ENCODE measurements at places on chromosomes 5 and 9.

- no peak for DNase-seq
Observed at GRCh38 chr5:142797420-142797819, 27.2 kb downstream of the ARHGAP26 start.

DNA sequence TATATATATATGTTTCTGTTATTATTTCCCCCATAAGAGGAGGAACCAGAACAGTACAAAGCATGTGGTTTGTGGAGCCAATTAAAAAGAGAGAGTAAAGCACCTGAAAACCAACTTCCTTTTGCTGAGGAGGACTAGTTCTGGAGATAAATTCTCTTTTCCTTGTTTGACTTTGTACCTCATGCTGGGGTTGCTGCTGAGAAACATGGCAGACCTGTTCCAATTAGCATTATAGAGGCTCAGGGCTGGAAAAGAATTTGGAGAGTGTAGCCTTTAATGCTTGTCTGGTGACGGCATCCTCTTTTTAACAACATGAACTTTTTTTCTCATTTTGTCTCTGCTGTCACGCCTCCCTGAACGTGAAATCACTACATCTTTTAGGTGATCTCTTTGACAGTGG is 32.8 kb upstream of the NMUR2 start:
- no peak for DNase-seq

DNA sequence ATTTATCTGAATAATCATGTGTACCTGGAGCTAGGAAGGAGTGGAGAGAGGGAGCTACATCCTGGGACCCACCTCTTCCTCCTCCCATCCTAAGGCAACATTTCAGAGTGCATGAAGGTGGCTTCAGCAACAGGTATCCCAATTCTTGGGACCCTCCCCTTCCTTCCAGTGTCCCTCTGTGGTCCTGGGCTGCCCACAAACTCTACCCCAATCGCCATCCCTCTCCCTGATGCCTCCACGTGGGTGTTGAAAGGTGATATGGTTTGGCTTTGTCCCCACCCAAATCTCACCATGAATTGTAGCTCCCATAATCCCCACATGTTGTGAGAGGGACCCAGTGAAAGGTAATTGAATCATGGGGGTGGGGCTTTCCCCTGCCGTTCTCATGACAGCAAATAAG is 121.4 kb downstream of the MED10 start:
- DNase-seq = no peak

DNA sequence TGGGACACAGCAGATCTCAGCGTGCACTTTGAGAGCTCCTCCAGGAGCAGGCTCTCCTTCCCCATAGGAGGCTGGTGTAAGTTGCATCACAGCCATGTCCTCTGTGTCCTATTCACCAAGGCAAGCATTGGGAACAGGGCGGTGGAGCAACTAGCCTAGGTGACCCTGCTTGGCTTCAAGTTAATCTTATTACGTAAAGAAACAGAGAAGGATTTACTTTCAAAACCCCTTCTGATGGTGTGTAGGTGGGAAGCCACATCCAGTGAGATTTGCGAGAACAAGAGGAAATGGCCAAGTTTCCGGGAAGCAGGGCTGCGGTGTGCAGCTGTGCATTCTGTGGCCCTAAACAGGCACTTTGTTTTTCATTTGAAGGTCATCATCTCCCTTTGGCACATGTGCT is 80.2 kb downstream of the TRIO start:
- no peak for DNase-seq

DNA sequence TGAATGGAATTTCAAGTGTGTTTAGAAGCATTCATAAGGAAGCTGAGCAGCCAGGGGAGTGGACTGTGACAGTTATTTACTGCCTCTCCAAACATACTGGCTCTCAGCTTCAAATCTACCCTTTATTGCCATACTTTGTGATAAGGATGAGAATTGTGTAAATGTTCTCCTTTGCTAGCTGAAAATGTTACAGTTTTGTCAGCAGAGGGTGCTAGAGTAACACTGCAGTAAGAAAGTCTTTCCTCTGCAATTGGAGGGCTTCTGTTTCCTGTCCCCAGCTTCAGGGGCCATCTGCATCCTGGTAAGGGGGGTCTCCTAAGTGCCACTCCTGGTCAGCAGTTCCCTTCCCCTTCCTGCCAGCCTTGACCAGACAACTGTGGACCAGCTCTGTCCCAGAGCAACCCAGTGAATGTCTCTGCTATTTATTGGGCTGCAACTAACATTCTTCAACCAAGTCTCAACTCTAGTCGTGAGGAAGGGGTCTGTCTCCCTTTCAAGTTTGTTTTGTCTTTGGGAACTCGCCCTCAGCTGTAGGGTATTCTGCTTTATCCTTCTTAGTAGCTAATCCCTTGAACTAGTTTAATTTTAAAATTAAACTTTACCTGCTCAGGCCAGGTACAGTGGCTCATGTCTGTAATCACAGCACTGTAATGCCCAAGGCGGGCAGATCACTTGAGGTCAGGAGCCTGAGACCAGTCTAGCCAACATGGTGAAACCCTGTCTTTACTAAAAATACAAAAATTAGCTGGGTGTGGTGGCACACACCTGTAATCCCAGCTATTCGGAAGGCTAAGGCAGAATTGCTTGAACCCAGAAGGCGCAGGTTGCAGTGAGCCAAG is 45.3 kb downstream of the RAPGEF6 start:
- no peak for DNase-seq

GRCh38 chr5:77224672-77225355 is 14.3 kb downstream of the PDE8B start:
- DNase-seq = no peak

DNA sequence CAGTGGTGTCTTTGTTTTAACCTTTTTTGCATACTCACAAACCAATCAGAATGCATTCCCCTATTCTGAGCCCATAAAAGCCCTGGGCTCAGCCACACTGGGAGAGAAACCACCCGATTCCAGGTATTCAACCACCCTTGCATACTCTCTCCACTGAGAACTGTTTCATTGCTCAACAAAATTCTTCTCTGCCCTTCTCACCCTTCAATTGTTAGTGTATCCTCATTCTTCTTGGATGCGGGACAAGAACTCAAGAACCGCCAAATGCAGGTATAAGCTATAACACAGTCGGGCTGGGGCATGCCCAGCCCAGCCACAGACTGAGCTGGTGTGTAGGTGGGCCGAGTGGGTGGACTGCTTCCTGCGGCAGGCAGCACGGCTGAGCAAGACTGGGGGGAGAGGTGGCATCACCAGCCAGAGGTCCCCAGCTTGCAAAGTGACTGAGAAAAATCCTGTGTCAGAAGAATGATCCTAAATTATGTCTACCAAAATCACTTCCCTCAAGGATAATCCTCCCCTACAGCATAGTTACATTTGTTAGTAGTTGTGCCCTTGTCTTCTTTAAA is 141.0 kb downstream of the SSBP2 start:
- no peak for DNase-seq

DNA sequence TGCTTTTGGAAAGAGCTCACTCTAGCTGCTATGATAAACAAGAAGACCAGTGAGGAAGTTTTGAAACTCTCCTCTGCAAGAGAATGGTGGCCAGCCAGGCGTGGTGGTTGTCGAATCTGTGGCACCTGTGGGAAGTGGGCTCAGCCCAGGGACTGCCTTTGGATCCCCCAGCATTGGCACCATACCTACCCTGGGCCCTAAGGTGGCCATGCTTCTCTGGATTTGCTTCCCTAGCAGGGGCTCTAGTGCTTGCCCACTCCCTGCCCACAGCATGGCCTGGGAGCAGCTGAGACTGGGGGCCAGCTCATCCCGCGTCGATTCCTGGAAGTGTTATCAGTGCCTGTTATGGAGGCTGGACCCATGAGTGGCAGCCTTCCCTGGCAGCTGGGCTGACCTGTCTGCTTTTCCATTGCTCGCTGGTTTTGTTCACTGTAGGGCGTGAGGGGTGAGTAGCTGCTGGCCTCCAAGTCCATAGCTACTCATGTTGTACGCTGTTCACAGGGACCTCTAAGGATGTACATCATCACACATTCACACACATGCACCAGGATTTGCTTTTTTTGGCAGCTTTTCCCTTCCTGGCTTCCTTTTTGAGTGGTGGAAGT is 2.3 kb downstream of the SLC22A4 start:
- no peak for DNase-seq

- DNase-seq = no peak
Observed at GRCh38 chr9:72441848-72442607, 77.0 kb upstream of the ZFAND5 start.

DNA sequence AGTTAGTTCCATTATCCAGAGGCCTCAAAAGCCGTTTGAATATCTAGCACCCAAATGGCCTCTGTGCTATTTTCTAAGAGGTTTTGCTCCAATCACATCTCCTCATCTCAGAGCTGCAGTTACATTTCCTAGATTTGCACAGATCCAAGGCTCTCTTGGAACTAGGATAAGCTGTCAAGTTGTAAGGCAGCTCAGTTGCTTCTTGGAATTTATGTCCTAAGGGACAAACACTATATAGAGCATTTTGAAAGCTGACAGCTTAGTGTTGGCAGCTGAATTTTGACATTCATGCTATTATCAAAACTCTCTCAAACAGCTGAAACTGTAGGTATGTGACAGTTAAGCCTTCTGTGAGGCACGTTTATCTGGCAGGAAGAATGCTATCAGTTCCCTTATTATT is 97.0 kb downstream of the MACIR start:
- DNase-seq = no peak

DNA sequence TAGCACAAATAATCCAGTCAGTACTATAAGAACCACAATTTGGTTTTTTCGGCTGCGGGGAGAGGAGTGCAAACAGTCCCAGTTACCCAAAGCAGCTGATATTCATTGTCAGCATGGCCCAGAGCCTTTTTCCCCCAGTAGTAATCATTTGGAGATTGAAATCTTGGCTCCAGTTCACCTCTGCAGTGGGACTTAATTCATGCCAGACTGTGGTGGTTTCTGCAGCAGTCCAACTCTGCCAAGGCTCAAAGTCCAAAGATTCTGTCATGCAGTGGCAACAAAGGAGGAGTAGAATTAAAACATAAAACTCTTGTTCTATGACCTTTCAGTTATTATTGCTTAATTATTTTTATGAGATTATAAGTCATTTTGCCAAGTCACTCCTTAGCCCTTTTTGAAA is 25.0 kb upstream of the TRIM36 start:
- no peak for DNase-seq

DNA sequence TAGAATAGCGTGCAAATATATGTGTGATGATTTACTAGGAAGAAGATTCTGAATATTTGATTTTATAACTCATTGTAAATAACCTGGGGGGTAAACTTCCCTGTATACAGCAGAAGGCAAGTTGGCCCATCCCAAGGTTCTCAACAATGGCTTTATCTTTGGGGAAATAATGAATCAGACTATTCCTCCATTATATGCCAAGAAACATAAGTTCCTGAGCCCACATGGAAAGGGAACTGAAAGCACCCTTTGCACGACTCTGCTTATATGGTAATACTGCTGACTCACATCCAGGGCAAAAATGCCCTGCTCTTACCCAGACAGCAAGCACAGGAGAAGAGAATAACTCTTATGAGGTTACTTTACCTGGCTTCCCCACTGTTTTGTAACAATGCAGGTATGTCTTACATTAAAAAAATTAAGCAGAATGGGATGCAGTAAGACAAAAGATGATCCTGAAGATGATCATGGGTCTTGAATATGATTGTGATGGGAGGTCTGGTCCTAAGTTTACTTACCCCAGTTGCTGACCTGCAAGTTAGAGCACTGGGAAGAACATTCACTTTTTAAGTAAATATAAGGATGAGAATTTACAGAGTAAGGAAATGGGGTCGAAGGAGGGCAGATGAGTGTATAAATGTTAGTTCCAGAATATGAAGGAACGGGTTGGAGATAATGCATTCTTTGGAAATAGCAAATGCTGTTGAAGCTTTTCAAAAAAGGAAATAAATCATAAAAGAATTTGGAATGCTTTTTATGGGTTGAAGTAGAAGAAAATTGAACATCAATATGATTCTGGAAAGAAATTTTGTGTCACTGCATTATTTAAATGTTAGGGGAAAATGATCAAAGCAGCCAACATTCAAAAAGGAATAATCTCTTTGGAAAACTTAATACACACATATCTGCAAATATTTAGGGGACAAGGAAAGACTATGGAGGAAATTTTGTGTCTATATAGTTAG is 428.4 kb upstream of the MPDZ start:
- no peak for DNase-seq

- DNase-seq = no peak
Observed at GRCh38 chr9:21102305-21102704, 24.6 kb upstream of the IFNB1 start.

DNA sequence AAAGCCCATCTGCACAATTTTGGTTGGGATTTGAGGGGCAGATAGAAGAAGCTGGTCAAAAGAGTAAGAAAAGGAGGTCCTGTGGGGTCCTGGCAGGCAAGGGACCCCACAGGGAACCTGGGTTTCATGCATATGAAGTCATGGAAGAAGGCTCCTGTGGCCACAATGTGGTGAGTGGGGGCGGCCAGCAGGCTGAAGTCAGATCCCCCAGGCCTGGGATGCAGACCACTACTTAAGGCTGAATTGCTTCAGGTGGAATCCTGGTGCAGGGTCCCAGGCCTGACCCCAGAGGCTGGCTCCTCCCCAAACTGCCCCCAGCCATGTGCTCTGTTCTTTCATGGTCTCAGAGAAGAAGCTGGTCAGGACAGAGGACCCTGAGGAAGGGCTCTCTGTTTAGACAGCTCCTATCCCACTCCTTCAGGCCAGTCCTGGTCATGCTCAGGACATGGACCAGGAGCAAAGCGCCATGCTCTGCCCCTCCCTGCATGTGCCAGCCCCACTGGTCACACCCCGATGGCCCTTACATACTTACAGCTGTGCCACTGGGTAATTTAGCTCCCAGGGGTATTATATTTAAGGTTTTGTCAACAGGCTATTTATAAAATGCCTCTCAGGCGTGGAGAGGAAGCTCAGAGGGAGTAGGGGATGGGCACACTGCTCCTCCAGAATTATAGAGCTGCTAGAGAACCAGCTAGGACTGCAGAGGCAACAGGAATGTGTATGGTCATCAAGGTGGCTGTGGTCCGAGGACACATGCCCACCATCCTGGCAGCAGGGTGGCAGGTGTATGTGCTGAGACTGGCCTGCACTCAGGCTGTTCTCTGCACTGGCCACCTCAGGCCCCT is 33.4 kb downstream of the C5orf15 start:
- DNase-seq = no peak

DNA sequence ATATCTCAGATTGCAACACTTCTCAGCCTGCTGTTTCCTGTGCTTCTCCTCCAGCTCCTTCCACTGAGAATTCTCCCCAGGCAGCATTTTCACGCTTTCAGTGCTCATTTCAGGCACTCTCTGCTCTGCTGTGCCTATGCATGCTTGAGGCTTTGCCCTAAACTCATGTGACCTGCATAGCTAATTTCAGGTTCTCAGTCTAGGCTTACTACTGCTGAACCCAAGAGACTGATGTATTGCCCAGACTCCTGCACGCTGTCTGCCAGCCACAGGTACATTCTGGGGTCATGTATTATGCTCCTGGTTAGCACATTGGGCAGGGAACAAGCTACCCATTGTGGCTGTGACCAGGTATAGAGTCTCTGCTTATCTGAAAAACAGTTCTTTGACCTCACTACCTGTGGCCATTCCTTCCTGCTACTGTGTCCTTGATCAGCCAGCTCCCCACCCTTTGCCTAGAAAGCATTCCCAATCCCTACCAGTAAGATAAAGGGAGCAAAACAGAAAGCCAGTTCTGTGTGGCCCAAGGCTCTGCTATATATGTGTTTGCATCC is 34.7 kb downstream of the PIP5K1B start:
- DNase-seq = no peak

All from T-helper 17 cell (primary cell).